ENCODE measurements at places on chromosomes 7 and 10.
A peak's percentile ranks its signal among the peaks of the same experiment; 100 is the strongest.

DNA sequence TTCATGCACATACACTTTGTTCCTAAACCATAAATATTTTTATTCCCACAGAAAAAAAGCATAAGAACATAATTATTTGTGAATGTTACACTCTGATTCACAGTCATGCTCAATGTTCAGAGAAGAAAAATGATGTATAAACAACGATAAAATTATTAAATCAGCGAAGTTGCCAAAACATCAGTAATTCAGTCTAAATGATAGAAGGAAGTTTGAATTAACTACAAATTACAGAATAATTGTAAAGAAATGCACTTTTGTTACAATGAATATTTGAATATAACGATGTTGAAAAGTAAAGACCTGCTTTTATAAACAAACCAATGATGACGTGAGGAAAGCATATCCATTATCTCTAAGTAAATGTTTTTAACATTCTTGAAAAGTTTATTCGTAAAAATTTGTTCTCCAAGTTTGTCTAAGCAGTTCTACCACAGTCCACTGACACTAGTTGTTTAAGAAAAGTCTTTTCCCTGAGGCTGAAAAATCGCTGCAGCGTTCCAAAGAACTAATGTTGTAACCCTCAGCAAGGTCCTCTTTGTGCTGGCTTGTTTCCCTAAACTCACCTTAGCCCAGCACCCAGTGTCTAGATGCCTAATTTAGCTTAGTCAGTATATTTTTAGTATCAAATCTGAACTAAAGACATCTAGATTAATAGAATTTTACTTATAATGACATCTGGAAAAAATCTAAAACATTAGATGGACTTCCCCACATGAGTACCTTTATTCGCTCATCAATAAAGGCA is 30.4 kb downstream of the TSPAN12 start:
- no peak for DNase-seq

GRCh38 chr7:27129729-27130539 is 623 bp downstream of the HOXA4 start:
- DNase-seq: peak; percentile 47

GRCh38 chr10:105840288-105840770 is 1199.2 kb downstream of the SORCS3 start:
- no peak for DNase-seq

DNA sequence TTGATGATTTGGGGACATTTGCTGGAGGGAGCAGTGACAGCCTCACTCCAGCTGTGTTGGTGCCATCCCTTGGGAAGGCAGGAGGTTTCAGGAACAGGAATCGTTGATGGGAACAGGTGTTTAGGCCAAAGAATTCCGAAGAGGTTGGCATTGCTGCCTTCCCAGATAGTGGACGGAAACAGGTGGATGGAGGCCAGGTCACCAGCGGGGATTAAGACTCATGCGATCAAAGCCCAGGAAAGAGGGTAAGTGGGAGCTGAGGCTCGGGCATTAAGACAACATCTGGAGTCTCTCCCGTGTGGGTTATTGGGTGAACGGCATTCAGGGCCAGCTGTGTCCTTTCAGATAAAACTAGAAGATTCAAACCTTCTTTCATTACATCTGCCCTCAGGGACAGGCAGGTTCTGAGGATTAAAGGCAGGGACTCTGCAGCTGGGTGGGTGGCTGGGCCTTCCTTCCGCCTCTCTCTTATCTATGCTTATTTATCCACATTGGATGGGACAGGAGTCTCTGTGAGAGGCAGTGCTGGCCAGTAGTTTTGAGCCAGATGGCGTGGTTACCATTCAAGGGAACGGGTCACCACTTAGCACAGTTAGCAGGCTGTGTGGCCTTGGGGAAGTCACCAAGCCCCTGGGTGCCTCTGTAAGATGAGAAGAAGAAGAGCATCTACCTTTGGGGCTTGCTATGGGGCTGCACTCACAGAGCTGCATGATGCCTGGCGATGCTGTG is 67.6 kb downstream of the INSIG1 start:
- no peak for DNase-seq

DNA sequence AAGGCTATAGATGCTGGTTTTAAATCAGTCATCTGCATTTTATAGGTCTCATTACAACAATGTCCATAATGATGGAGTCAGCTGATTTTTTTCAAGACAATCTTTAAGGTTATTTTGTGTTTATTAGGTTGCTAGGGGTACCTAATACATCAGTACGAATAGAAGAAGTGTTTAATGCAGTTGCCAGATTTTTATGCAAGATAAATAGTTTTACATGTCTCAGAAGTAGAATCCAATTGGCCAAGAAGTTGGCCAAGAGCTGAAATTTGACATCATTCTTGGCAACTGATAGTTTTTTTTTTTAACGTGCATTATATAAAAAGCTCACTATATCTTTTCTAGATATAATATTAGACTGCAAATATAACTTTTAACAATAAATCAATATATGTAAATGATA is 208.5 kb downstream of the TRIL start:
- DNase-seq: no peak

GRCh38 chr7:52450816-52451215 is 584.6 kb upstream of the POM121L12 start:
- no peak for DNase-seq

- DNase-seq: no peak
These were observed 54.2 kb downstream of the TBATA start for GRCh38 chr10:70730955-70731354.

DNA sequence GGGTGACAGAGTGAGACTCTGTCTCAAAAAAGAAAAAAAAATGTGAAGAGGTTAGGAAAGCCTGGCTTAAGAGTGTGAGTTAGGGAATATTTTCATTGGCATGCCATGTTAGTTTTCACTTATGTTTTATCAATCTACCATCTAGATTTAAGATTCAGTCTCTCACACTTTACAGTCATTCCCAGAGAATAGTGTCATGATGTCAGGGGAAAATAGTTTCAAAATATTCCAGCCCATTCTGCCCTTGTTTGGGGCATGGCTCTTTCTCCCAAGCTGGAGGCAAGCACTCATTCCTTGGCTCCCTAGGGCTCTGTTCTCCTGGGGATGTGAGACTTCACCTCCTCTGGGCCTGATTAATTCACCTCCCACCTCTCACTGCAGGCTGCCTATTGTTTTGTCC is 331.5 kb downstream of the CXCL12 start:
- DNase-seq: no peak

GRCh38 chr7:101927802-101928201 is 110.4 kb downstream of the CUX1 start:
- DNase-seq: no peak

DNA sequence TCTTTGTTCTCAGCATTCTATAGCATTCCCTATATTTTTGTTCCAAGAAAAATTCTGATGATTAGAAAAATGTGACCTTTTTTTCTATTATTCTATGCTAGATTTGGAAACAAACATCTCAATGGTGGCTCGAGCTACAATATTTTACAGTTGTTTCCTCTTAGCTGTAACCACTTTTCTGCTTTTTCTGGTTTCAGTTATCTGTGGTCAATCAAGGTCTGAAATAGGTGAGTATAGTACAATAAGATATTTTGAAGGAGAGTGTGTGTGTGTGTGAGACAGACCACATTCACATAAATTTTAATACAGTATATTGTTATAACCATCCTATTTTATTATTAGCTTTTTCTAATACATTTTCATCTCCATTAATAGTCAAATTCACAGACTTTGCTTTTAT is 564.5 kb upstream of the GHITM start:
- no peak for DNase-seq

GRCh38 chr7:47763063-47763974 is 181.4 kb upstream of the TNS3 start:
- DNase-seq: no peak

DNA sequence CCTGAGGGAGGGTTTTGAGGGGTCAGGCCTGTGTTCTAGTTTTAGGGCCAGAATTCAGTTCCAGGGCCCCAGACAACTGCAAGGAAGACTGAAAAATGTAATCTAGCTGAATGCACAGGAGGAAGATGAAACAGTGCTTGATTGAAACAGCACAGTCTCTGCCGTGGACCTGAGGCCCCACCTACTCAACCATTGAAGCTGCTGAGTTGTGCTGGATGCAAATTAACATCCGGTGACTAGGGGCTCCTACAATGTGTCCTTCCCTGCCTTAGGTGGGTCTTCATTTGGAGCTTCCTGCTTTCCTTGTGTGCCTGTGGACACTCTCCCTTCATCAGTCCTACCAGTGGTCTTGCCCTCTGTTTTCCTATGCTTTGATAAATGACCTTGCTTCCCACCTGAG is 5.7 kb downstream of the GLRX3 start:
- DNase-seq: no peak

- no peak for DNase-seq
These were observed 227.4 kb downstream of the TCERG1L start for GRCh38 chr10:131083915-131084790.

GRCh38 chr7:44224080-44224973 is 23.5 kb downstream of the YKT6 start:
- no peak for DNase-seq

DNA sequence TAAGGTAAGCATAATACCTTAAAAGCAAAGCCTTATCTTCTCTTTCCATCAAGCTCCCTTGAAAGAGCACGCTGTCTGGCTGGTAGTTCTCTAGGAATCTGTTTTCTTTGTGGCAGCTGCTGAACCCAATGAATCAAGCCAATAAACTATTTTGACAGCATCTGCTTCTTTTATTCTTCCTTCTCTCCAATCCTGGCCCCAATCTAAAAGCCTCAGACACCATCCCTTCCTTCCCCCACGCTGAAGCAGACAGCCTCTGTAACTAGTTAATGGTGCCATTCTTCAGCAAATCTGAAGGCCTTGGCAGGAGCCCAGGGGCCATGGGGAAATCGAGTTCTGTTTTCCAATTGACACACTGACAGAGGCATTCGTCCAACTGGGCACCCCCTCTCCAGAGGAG is 186.6 kb upstream of the LYZL1 start:
- no peak for DNase-seq

DNA sequence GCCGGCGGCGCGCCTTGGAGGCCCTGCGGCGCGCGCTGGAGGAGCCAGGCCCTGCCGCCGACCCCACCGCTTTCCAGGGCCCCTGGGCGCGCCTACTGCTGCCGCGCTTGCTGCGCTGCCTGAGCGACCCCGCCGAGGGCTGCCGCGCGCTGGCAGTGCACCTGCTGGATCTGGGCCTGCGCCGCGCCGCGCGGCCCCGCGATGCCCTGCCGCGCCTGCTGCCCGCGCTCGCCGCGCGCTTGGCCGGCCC is 280 bp downstream of the DNAAF5 start:
- no peak for DNase-seq

DNA sequence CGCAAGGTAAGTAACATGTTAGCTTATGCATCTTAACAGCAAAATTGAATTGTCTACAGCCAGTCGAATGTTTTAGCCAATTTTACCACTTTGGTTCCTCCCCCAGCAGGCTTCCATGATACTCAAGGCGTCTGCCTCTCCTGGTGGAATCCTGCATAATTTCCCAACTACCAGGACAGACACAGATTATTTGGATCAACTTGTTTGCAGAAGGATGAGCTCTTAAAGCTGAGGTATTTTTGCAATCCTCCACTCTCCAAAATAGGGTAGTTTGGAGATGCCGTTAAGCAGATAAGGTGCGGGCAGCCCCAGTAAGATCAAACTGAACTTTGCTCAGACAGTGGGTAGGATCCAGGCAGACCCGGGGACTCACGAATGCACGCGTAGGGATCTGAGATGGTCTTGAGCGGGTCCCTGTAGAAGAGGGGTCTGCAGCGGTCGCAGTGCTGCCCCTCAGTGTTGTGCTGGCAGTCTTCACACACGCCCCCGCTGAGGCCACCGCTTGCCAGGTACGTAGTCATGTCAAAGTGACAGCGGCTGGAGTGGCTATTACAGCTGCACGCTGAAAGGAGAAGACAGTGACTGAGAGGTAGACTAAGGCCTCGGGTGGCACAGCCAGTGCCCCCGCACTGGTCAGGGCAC is 27.4 kb downstream of the LAMB4 start:
- no peak for DNase-seq

- no peak for DNase-seq
These were observed 520 bp upstream of the MICU1 start for GRCh38 chr10:72626444-72626754.

All from left hindlimb (tissue), 1 donor.